ENCODE measurements at places on chromosomes 5 and 9.

DNA sequence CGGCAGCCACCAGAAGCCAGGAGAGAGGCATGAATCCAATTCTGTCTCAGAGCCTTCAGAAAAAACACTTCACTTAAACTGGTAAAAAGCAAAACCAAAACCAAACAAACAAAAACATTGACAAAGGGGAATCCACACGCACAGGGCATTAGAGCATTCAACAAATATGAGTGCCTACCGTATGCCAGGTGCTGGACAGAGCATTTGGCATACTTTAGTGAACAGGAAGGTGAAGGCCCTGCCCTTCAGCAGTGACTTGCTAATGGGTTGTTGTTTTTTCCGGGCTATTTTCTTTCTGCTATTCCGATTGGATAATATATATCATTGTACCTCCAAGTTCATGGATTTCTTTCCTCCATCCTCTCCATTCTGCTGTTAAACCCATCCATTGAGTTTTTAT is 71.7 kb upstream of the RUFY1 start:
- DNase-seq: no peak

- no peak for DNase-seq
Measured at GRCh38 chr9:108439947-108440346, 415.8 kb downstream of the ACTL7B start.

DNA sequence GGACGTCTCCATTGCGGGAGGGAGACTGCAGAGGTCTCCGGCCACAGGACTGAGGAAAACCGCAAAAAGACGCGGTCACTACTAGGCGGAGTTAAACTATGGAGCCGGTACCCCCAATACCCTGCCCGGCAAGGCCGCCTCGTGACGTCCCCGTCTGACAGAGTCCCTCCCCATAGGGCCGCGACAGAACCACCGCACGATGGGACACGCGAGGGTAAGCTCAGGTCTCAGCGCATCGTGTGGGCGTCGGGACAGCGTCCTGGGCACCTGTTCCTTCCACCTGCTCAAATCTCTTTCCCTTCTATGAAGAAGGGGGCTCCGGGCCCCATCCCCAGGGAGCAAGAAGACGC is 35.2 kb upstream of the GLDC start:
- DNase-seq: no peak

DNA sequence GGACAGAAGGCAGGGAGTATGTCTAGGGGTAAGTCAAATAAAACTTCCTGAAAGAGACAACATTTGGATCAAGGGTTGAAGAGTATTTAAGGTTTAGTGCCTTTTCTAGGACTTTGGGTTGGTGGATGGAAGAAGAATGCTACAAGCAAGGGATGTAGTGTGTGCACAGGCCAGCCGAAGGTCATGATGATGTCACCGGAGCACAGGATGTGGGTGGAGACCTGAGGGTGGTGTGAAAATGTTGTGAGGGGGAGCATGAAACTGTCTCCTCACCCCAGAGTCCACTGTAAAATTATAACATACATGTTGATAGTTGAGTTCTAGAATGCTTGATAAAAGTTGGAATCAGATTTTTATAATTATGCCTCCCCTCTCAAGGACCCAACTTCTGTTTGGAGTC is 553.3 kb upstream of the SGCD start:
- no peak for DNase-seq

DNA sequence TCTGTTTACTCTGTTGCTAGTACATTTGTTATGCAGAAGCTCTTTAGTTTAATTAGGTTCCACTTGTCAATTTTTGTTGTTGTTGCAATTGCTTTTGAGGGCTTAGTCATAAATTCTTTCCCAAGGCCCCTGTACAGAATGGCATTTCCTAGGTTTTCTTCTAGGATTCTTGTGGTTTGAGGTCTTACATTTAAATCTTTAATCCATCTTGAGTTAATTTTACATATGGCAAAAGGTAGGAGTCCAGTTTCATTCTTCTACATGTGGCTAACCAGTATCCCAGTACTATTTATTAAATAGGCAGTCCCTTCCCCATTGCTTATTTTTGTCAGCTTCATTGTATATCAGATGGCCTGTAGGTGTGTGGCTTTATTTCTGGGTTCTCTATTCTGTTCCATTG is 792.4 kb downstream of the PTPRD start:
- DNase-seq: no peak

GRCh38 chr9:76693912-76694311 is 70.3 kb upstream of the PCA3 start:
- DNase-seq: no peak

DNA sequence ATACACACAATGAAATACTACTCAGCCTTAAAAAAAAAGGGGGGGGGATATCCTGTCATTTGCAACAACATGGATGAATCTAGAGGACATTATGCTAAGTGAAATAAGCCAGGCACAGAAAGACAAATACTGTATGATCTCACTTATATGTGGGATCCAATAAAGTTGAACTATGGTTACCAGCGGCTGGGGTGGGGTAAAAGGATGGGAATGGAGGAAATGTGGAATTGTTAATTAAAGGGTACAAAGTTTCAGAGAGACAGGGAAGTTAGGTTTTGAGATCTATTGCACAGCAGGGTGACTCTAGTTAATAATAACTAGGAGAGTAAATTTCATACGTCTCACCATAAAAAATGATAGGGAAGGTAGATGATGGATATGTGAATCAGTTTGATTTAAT is 76.2 kb upstream of the ZNF608 start:
- DNase-seq: no peak

GRCh38 chr5:132877938-132878337 is 4.5 kb downstream of the LEAP2 start:
- DNase-seq: no peak

DNA sequence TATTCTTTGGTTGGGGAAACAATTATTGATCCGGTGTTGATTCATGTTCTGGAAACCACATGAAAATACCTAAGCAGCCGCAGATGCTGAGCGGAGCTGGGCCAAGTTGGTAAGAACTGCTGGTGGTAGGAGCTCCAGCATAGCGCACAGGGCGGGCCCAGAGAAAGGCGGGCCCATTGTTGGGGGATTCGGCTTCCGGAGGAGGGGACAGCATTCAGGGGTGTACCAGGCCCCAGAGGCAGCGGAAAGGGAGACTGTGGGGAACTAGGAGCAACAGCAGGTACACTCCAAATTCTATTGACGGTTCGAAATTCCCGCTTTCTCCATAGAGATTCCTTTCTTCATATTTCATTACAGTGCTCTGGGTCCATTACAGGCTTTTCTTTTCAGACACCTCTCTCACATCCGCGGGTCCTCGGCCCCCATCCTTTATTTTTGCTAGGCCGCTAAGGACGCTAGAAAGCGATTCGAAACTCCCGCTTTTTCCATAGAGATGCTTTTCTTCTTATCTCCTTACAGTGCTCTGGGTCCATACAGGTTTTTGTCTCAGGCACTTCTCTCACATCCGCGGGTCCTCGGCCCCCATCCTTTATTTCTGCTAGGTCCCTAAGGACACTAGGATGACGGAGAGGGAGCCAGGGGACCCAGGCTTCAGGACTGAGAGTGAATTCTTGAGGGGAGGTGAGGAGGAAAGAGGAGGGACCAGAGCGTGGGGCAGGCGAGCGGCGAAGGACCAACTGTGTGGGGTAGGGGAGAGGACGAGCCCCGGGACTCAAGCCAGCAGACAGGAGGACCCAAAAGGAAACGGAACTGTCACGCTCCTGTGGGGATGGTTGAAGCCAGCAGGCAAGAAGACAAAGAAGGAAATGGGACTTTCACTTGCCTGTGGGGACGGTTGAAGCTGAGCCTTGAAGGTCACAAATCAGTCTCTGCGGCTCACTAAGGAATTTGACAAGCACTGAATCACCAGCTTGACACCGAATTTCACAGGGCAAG is at the start of gene CCDC152:
CCDC152 (plus strand) TSS at position 213 of the 996 bp plus-strand sequence. CDS start 2,304 bp downstream, outside the sequence.
- DNase-seq: peak; percentile 4

GRCh38 chr5:139177809-139178588 is 20.2 kb downstream of the SIL1 start:
- DNase-seq: no peak

GRCh38 chr9:6079386-6079785 is 64.0 kb upstream of the RANBP6 start:
- no peak for DNase-seq

DNA sequence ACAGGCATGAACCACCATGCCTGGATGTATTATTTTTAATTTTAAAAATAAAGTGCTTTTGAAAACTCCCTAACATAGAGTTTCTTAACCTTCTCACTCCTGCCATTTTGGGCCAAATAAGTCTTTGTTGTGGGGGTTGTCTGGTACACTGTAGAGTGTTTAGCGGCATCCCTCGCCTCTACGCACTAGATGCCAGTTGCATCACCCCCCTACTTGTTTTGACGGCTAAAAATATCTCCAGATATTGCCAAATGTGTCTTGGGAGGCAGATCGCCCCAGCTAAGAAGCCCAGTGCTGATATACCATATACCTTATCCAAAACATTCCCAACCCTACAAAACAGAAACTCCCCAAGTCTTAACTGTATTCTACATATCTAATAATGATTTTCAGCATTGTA is 54.6 kb downstream of the SCAI start:
- DNase-seq: no peak

DNA sequence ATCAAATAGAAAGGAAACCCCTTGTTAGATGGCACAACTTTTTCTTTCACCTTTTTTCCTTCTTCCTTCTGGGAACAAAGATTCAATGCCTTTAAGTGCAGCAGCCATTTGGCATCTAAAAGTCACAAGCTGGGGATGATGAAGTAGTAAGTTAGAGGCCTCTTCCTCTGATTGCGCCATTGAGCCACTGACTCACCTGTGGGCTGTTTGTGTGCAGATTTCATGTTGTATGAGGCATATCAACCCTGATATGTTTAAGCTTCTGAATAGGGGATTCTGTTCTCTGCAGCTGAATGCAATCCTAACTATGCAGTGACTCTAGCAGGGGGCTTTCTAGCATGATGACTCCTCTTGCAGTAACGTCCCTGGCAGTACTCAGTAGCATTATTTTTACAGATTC is 599.9 kb downstream of the CSNK1G3 start:
- no peak for DNase-seq

DNA sequence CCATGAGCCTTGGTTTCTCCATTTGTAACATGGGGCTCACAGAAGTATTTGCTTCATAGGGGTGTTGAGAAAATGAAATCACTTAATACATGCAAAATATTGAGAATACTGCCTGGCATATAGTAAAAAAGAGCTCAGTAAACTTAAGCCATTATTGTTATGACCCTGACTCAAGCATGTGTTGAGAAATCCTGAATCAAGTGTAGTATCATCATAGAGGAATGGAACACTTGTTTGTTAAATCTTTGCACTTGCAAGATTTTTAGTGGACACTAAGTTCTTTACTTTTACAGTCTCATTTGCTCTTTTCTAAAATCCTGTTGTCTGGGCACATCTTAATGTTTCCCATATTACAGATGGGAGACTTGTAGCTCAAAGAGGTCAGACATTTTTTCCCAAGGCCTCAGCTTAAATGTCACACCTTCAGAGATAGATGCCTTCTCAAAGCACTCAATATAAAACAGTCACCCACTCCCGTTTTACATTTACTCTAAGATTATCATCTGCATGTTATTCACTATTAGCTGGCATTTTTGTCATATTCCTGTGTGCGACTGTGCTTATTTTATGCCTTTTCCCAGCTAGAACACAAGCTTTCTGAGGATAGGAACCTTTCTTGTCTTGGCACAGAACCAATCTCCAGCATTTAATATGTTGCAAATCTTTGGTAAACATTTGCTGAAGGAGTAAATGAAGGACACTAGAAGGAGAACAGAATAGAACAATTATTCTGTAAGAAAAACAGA is 250.0 kb upstream of the TNC start:
- DNase-seq: no peak

DNA sequence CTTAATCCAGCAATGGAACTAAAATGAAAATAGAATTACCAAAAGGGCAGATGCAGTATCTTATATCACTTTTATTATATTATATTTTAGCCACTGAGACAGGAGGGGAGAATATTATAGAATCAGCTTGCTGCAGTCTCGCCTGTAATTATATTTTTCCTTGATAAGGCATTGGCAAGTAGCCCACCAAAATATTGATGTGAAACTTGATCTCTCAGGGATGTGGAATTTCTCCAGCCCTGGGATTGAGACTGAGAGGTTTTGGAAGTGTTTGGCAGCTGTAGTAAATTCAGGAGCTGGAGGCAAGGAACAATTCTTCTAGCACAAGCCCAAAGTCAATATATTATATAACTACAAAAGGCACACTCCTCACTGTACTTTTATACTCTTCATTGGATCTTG is 142.1 kb upstream of the ADAMTSL1 start:
- no peak for DNase-seq

- DNase-seq: no peak
Measured at GRCh38 chr5:180974612-180975315, 13.9 kb upstream of the BTNL3 start.

DNA sequence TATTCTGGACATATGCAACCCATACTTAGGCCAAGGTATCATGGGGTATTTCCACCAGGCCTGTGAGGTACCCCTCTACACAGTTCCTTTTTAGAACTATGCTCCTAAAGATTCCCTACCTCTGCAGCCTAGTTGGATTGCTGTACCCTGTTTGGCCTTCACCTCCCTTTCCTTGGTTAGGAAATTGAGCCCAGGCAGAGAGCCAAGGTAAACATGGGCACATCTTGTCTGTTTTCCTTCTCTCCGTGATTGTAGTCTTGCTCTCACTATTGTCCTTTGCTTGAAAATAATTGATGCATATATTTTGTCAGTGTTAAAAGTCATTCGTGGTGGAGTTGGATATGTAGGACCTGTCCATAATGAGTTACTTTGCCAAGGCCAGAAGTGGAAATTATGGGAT is 26.7 kb downstream of the BDP1 start:
- no peak for DNase-seq

DNA sequence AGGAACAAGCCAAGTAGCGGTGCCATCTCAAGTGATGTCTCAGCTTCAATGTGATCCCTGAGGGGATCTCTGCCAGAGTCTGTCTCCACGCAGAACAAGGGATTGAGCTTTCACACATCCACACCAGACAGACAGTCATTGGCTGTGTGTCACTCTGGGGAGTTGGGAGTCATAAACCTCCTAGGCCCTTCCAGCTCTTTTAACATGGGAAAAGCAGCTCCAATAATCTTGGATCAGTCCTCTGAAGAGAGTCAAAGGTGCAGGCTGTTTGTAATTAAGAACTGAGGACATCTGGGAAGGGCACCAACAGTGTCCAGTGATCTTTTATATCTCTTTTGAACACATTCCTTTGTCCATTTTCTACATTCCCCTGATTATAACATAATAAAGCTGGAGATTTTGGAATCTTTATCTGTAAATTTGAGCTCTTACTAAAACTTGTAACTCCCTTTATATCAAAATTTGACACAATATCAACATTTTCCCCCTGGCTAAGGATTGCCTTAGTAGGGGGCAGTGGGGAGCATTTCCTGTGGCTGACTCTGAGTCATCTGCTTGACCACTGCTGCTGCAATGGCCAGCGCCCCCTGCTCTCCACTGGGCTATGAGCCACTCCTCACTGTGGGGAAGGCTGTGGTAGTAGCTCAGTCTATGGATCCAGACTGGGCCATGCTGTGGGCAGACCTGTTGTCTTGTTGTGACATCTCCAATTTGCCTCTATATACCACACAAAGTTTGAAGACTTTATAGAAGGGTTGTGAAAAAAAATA is 284.4 kb downstream of the OSTF1 start:
- no peak for DNase-seq

Measured in stimulated activated CD4-positive, alpha-beta T cell treated with anti-CD3 and anti-CD28 coated beads, Interleukin-1b, Interleukin-23, amount 100 ng/mL, for 1 hour (primary cell).